ENCODE measurements at places on chromosomes 7 and 10.

DNA sequence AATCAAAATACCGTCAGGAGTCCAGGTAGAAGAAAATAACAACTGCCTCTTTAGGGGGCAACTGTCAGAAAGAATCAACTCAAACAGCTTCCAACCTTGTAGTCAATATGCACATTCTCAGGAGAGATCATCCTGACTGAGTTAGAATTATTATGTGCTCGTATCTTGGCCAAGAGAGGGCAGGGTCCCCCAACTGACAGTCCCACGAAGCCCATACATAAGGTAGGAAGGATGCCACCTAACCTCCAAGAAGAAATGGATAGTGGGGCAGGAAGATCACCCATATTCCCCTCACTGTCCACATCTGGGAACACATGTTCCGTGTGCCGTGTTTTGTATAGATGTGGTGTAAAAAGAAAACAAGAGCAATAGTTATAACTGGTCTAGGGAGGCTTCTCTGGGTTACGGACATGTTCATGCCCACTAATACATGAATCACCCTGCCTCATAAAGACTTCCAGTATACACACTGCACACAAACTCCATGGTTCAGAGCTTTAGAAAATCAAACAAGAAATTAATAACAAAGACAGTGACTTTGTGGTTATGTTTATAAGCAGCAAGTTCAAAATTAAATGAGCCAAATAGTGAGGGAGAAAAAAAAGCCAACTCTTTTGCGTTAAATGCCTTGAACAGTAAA lies 295.6 kb downstream of the FGFR2 start:
- no peak for DNase-seq

- no peak for DNase-seq
Measured at GRCh38 chr7:1008733-1009363, 25.9 kb downstream of the CYP2W1 start.

- no peak for DNase-seq
Measured at GRCh38 chr10:13959443-13960359, 371.0 kb downstream of the FRMD4A start.

GRCh38 chr10:77715088-77715487 lies 77.5 kb upstream of the KCNMA1 start:
- DNase-seq: no peak

DNA sequence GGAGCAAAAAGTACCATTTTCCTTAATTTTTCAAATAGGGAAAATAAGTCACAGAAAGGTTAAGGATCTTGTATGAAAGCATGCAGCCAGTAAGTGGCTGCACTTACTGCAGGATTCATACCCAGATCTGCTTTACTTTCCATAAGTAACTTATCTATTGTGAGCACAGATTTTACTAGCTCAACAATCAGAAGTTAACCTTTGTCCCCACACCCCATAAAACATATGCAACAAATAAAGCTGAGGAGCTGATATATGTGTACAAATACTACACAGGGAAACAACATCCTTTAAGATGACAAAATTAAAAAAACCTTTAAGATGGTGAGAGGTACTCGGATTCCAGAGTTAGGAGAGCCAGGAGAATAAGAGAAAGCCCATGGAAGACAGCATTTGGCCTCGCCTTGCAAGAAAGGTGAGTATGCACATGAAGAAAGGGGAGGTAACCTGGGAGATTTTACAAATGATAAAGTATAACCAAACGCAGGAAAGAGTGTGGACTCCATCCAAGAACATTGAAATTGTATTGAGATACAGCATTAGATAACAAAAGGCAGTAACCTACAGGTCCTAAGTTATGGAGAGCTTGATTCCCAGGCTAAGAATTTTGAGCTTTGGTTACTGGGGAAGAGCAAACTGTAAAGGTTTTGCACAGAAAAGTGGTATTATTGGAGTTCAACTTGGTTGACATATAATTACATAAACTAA lies 87.1 kb downstream of the ITGB8 start:
- DNase-seq: no peak

- DNase-seq: no peak
Measured at GRCh38 chr10:75021379-75022249, 89.8 kb upstream of the SAMD8 start.
